ENCODE measurements at places on chromosomes 1 and 21.

DNA sequence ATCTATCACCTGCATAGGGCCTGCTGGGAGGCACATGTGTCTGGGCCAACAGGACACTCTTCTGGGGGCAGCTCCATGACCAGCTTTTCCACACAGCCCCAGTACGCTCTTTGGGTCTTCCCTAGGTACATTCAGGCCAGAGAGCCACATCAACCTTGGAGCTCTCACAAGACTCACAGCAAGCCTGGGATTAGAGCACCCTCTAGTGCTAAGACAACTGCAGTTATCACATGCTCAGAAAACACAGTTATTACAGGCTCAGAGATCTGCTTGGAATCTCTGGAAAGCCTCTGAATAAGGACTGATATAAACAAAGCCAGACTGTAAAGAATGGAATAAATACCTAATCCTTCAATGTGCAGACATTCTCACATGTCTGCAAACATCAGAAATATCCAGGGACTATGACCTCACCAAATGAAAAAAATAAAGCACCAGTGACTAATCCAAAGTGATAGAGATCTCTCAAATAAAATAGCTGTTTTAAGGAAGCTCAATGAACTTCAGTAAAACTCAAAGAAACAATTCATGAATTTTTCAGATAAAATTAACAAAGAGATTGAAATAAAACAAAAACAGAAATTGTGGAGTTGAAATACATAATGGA, 563.9 kb upstream of the NR5A2 start:
- DNase-seq, result no peak

DNA sequence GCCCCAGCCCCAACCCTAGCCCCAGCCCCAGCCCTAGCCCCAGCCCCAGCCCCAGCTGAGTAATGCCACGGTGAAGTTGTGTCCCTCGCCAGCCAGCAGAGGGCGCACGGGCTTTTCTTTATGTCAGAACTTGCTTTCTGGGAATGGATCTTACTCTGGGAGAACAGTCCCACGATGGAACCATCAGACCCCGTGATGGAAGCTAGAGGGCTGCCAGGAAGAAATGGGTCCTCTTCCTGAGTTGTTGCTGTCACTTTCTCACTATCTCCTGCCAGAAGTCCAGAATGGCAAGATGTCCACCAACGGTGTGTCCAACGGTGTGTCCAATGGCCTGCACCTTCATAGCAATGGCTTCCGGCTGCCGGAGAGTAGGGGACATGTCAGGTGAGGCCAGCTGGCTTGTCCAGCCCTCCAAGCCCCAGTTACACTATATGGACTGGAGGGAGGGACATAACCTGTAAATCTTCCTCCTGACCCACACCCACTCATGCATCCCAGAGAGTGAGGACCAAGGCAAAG, 25.1 kb upstream of the TMEM222 start:
- peak; percentile 73 for DNase-seq

DNA sequence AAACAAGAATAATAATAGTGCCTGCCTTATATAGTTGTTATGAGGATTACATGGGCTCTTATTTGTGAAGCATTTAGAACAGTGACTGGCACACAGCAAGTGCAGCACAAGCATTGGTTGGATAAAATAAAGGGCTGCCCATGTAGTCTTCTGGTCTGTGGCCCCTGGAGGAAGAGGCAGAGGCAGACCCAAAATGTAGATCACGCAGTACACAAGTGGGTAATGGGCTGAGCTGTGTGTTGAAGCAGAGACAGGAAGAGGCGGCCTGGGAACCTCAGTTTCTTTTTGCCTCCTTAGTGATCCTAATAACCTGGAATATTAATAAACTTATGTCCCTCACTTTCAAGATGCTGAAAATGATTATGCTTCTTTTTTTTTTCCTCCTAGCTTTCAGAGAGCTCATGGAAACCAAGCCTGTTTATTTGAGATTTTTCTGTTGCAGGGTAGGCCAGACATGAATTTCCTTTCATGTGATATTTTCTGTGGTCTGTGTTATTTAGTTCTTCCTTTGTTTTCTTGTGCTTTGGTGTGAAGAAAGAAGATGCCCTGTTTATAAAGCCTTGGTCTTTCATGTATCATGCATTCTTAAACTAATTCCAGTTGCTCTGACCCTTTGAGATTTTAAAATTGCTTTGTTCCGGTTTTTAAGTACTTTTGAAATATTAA, 42.5 kb downstream of the LRRC8D start:
- no peak for DNase-seq

DNA sequence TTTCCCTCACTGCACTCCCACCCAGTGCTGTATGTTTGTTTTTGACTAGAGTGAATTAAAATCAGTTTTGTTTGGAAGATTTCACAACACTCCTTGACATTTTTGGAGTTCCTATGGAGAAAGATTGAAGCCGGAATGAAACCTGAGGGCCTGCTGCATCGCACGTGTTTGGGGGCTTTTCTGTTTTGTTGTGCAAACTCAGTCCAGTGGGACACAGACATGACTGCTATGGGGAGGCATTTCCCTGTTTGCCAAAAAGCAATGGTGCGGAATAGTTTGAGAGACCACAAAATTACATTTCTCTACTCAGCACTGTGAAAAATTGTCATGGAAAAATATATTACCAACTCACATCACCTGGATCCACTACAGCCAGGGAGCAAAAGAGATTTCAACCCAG, 43.8 kb upstream of the KCNE2 start:
- no peak for DNase-seq

GRCh38 chr1:201944639-201945038, 1.7 kb downstream of the LMOD1 start:
- no peak for DNase-seq
